ENCODE measurements at places on chromosomes 11 and 22.

DNA sequence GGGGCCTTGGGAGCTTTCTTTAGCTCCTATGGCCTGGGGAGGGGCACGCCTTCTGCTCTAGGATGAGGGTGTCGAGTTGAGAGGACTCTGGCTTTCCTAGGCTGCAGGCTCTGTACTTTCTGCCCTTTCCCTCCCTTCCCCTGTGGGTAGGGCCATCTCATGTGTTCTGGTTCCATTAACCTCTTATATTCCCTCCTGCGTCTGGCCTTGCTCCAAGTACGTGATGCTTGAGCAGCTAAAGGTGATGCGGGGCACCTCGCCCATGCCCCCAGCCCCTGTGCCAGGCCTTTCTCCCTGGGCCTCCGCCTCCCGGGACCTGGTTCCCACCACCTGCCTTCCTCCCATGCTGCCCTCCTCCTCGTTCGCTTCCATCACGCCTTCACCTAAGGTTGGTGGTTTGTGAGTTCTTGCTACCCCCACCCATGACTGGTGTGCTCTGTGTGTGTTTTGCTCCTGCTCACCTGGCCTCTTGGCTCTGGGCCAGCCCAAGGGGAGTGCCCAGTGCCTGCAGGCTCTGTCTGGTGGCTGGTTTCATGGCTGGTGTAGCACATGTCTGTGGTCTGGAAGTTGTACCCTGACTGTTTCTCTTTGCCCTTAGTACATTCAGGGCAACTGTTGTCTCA is 34.1 kb downstream of the PHLDB1 start:
- DNase-seq: no peak

- DNase-seq: no peak
Observed at GRCh38 chr11:123434911-123435310, 4.8 kb downstream of the GRAMD1B start.

DNA sequence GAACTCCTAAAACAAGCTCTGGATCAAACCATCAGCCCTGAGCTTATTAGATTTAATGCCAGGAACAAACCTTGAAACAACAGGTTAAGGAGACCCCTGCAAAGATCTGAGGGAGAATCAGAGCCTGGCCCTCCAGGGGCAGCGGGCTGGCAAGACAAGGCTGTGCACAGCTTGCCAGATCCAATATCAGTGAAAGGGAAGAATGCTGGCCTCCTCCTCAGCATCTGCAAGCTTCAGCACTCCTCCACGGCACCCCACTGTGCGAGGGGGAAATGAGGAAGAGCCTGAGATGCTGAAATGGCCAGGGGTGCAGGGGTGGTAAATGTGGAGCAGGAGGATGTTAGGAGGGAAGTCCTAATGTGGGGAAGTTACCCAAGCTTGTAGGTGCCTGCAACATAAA is 167.0 kb downstream of the TENM4 start:
- no peak for DNase-seq

- DNase-seq: no peak
Observed at GRCh38 chr11:124983674-124984511, 29.9 kb downstream of the CCDC15 start.

DNA sequence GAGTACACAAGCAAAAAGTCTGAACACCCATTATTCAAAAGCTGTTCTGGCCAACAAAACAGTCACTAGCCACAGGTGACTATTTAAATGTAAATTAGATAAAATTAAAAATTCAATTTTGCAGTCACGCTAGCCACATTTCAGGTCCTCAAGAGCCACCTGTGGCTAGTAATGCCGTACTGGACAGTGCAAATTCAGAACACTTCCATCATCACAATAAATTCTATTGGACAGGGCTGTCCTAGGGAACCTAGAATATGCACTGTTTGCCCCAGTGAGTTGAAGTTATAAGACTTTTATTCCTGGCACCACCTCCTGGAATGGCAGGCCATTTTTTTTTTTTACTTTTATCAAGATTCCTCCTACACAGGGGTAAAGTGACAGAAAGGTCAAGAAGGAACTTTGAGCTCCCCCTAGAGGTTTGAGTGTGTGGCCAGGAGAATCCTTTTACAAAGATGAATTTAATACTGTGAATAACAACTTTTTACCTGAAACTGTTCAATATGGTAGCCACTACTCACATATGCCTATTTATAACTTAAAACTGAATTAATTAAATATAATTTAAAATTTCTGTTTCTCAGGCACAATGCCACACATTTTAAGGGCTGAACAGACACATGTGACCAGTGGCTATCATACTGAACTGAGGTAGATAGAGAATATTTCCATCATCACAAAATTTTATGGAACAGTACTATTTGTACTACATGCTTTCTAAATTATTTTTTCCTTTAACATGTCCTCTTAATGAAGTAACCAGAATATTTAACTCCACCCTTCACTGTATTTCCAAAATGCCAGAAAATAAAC is 6.5 kb downstream of the MSANTD2 start:
- peak; percentile 14 for DNase-seq

DNA sequence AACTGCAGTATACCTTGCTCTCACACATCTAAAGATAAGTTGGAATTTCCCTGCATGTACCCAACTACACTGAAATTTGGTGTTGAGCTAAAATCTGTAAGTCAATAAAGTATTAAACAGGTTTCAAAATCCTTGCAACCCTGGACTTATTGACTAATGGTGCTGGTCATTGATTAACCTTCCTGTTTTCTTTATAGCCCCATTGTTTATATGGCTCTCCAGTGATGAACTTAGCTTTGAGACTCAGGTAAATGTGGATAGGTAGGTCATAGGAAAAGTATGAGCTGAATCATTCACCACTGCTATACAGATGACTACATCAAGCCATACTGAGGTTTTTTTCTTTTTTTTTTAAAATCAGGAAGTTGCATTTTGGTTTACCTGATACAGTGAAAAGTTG is 132.7 kb downstream of the FAT3 start:
- DNase-seq: no peak

DNA sequence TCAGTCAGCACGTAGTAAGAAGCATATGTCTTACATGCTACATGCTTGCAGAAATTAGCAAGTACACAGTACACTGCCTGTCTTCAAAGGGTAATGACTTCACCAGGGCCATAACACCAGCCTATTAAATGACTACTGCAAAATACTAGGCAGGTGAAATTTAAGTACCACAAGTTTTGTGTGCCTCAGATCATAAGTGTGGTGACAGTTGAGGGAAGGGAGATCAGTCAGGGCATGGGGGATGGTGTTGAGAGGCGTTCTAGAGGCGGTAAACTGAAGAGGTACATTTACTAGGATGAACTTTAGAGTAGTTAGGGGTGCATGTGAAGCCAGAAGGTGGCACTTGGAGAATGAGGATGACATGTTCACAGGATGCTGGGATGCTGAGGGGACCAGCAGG is 22.0 kb downstream of the AMOTL1 start:
- DNase-seq: no peak
